Activated T-cell treated with anti-CD3 and anti-CD28 coated beads for 48 hours (primary cell): ENCODE measurements at places on chromosomes 7 and 10.

DNA sequence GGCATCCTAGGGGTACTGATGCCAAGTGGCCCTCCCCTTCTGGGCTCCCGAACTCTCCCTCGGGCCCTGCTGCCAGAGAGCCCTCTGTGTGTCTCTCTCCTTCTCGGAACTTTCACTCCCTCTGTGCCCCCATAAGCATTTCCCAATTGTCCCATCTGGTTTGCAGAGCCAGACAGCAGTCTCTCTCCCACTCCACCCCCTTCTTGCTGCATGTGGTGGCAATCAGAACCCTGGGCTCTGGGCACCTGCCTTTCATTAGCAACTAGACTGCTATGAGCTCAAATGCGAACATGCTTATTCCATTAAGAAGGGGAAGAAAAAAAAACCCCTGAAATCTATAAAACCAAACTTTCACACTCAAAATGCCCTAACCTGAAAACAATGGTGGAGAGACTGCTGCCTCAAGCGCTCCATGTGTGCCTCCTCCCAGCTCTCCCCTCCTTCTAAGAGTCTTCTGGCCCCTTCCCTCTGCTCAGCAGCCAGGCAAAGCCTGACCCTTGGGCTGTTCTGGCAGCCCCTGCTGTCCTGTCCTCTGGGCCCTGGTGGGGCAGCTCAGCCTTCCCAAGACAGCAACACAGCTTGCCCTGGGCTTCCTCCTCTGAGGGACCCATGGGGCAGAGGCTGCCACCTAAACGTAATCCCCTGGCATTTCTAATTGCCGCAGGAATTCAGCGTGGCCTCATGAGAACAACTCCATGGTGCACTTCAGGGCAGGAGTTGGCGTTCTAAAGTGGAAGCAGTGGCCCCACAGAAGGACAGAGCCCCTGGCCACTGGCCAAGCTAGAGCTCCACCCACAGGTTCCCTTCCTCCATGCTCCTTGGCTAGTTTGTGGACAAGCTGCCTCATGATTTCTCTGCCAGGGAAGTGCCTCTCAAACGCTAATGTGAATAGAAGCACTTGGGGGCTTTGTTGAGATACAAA, 415.4 kb downstream of the PLXNA4 start:
- no peak for DNase-seq

DNA sequence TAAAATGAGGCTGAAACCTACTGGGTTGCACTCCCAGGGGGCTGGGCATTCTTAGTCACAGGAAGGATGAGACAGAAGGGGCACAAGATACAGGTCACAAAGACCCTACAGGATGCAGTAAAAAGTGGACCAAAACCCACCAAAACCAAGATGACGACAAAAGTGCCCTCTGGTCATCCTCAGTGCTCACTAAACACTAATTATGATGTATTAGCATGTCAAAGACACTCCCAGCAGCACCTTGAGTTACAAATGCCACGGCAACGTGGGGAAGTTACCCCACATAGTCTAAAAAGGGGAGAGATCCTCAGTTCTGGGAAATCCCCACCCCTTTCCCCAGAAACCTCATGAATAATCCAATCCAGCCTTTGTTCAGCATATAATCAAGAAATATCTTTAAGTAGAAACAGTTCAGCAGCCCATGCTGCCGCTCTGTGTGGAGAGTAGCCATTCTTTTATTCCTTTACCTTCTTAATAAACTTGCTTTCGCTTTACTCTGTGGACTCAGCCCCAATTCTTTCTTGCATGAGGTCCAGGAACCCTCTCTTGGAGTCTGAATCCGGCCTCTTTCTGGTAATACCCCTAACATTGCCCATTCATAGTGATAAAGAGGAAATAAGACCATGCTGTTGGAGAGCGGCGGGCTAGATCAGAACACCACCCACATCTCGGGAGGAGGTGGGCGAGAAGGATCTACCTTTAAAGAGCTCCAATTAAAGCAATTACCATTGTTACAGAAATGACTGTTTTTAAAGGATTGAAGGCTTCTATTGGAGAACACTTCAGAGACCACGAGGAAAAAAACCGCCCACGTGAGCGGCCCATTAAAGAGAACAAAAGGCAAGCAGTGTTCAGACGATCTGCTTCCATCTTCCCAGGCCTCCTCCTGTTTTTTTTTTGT, 170.9 kb downstream of the USP6NL start:
- peak; percentile 31 for DNase-seq

DNA sequence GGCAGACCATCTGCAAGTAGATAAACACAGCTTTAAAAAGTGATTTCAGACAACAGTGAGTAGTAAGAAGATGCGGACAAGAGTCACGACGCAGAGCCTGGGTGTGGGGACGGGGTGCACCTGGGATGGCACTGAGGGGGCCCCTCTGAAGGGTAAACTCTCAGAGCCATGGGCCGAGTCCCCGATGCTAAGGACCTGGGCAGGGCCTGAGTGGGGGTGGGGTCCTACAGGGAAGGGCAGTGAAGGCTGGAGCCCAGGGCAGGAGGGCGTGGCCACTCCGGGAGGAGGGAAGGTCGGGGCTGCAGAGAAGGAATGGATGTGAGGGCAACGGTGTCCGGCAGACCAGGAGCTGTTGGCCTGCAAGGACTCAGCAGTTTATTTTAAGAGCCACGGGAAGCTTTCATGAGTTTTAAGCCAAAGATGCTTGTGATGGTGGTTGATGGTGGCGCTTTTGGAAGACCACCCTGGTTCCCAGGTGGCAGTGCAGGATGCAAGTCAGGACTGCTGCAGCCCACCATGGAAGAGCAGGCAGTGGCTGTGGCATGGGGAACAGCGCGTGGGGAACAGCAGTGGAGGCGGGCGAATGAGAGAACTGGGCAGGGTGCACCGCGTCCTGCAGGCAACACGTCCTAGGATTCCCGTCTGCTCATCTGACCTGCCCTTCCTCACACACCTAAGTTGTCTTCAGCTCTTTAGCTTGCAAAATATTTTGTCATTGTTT, 296.8 kb downstream of the DNAJB6 start:
- DNase-seq: no peak

DNA sequence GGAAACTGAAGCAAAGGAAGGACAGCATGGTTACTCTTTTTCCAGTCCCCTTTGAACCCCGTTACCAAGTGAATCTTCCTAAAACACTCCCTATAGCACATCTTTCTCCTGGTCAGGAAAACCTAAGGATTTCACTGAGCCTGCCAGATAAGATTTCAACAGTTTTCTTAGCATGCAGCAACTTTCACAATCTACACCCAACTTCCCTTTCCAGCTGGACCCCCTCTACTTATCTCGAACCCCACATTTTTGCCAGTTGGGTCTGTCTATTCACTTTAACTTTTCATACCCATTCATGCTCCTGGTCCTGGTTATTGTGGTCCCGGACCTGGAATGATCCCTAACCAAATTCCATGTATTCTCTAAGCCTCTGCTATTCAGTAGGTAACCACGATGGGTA, 14.9 kb upstream of the CPVL start:
- no peak for DNase-seq

- peak; percentile 15 for DNase-seq
Observed at GRCh38 chr7:123865517-123866117, 20.6 kb downstream of the HYAL4 start.

DNA sequence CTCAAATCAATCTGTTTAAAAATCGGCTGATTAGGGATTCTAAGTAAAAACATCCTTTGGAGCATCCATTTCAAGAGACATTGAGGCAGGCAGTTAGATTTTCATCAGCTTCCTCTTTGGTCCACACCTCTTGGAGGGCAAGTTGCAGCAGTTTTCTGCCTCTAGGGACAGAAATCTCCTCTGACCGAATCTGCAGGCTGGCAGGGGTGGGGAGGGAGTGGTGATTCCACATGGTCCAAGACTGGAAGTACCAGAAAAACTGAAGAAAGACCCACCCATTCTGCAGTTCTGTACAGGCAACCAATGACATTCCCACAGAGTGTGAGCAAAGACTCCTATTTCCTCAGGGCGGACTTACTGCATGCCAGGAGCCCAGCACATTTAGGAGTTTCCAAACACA, 29.0 kb downstream of the FGFBP3 start:
- no peak for DNase-seq

- no peak for DNase-seq
Observed at GRCh38 chr7:128351296-128352152, 7.8 kb upstream of the RBM28 start.

- no peak for DNase-seq
Observed at GRCh38 chr10:71998840-71999194, 34.6 kb downstream of the CHST3 start.

DNA sequence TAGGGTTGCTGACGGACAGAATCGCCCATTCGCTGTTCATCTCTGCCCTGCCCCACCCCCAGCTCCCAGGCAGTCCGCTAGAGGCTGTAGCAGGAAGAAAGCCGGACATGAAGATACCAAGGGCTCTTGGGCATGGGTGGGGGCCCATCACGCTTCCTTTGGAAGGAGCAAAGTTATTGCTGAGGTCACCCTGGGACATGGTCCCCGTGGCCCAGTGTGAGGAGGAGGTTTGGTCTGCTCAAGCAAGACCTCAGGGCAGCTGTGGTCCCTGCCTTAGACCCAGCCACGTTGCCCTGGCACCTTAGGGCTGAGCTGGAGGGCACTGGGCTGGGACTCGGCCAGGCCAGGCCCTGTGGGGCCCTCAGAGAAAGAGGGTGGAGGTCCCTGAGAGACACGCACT, 132.1 kb upstream of the NPS start:
- DNase-seq: no peak

GRCh38 chr10:131162866-131163843, 148.4 kb downstream of the TCERG1L start:
- no peak for DNase-seq

GRCh38 chr10:76086761-76087639, 655.6 kb downstream of the LRMDA start:
- no peak for DNase-seq

GRCh38 chr7:13874783-13875182, 114.7 kb downstream of the ETV1 start:
- no peak for DNase-seq

GRCh38 chr10:107611115-107611514, 446.6 kb upstream of the SORCS1 start:
- DNase-seq: no peak

DNA sequence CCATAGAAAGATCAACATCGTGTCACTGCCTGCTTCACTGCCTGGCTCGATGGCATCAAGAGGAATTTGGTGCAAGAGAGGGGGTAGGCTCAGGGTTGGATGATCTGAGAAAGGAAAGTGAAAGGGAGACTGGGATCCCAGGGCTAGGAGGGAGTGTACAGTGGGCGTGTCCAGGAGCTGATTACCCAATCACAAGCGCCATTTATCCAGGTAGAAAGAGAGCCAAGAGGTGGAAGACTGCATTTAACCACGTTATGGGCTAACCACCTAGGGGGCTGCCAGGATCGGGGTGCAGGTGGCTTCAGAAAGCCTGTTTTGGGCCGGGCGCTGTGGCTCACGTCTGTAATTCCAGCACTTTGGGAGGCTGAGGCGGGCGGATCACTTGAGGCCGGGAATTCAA, 10.3 kb downstream of the PODXL start:
- DNase-seq: no peak

DNA sequence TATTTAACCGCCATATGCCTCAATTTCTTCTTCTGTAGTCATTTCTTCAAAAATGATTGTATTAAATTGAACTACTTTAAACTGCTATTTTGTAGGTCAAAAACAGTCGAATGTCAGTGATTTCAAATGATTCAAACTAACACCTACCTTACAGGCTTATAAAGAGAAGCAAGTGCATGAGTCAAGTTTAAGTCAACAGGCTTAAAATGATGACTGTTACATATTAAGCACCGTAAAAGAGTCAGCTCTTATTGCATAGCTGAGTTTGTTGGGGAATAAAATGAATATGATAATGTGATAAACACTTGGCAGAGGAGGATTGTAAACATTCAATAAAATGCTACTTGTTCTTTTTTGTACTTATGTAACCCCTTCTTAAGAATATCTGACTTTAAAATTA, 90.1 kb upstream of the ANKRD1 start:
- DNase-seq: no peak

DNA sequence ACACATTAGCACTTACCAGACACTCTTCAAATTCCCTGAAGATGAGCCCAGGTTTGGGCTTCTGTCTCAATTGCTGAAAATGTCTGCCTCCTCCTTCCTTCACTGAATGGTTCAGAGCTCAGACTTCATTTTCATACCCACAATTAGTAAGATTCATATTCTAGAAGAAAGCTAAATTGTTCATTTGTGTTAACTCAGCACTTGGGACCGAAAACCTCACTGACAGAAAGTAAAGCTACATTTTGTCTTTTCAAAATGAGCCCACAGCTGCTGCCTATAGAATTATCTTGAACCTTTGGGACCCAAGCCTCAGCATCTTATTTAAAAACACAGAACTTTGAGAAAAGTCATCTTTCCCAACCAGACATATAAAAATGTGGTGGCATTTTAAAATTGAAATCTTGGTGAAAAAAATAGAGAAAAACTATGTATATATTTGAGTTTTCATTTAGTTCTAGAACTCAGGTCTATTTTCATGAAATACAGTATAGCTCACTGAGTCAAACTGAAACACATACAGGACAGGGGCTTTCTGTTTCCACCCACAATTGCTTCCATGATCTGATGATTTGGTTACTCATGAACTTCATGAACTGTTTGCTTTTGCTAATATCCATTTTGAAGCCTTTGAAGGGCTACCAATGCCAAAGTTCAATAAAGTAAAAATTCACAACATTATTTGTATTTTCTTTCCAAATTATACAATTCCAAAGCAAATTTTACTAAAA, 119.1 kb upstream of the PFKP start:
- no peak for DNase-seq

DNA sequence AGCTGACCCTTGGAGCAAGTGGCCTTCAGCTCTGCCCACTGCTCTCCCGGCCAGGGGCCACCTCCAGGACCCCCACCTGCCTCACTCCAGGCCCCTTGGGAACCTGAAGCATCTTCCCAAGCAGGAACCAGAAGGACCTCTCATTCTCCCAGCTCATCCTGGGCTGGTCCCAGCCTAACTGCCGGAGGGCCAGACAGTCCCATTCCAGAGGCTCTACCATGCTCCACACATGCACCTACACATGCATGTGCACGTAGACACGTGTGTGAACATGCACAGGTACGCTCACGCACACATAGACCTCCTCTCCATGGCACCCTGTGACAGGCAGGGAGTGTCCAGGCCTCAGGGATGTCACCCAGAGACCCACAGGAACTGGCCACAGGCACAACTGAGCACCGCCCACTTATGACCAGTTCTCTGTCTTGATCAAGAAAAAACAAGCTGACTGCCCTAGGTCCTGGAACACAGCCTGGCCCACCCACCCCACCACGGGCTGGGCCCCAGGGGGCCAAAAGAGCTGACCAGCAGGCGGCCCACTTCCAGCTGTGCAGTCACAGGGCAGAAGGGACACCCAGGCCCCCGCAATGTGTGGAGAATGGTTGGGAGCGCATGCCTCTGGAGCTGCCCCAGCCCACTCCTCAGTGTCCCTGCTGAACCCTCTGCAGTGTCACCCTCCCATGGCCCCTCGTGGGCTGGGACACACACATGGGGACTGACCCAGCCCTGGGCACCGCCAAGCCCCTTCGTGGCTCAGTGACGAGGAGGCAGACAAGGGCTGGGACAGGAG, 43.4 kb downstream of the CAMK2B start:
- DNase-seq: no peak
